ENCODE measurements at places on chromosomes 3 and 15.
A peak's percentile ranks its signal among the peaks of the same experiment; 100 is the strongest.

DNA sequence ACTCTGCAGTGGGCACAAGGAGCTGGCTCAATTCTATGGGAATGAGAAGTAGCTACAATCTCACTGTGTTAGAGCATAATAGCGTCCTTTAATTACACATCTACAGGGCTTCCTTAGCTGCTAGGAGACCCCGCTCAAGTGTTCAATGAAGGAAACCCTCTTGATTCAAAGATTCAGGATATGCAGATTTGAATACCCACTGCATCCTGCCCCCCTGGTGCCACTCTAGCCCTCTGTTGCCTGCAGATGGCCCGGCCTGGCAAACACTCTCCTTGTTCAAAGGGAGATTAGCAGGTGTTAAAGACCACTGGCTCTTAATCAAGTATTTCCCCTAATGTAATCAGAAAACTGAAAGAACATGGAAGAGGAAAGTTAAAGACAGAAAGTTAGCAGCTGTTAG is 356.6 kb downstream of the VGLL3 start:
- H3K4me3 ChIP-seq: no peak overlapping the region
- no peaks in the 10 kb centered on the region for H3K4me1 ChIP-seq
- no peak overlapping the region for H3K27ac ChIP-seq

DNA sequence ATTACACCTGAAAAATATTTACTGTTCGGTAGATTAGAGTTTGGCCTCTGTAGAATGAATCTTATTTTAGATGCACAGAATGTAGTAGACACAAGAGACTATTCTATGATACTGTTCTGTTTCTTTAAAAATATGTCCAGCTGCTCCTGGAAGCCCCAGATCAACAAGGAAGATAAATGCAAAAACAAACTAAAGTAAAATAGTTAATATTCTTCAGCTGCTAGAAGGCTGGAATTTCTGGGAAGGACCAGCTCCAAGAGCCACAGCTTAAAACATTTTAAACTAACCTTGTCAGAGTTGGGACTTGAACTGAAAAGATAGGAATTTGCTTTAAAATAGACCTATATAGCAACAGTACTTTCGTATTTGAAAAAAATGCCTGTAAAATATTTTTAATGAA is 277.9 kb downstream of the PTPRG start:
- no peak overlapping the region for H3K27ac ChIP-seq
- H3K4me3 ChIP-seq: no peak overlapping the region
- H3K4me1 ChIP-seq: no peaks in the 10 kb centered on the region
- no peaks in the 10 kb centered on the region for H3K27me3 ChIP-seq

DNA sequence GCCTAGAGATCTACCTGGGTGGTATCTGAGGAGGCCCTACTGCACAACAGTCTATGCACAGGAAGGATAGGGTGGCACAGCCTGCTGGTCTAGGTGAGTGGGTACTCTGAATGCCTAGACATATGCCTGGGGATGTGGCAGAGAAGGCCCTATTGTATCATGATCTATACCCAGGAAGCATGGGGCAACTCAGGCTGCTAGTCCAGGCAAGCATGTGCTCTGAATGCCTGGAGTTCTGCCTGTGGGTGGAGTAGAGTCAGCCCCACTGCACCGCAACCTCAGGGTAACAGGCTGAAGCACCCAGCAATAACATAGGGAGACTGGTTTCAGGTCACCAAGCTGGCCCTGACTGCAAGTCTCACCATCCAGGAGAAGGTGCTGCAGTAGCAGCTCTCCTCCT is 224.7 kb downstream of the MFSD1 start:
- H3K36me3 ChIP-seq: no peaks in the 10 kb centered on the region
- no peak overlapping the region for H3K27ac ChIP-seq
- H3K4me1 ChIP-seq: no peaks in the 10 kb centered on the region
- H3K4me3 ChIP-seq: no peak overlapping the region

DNA sequence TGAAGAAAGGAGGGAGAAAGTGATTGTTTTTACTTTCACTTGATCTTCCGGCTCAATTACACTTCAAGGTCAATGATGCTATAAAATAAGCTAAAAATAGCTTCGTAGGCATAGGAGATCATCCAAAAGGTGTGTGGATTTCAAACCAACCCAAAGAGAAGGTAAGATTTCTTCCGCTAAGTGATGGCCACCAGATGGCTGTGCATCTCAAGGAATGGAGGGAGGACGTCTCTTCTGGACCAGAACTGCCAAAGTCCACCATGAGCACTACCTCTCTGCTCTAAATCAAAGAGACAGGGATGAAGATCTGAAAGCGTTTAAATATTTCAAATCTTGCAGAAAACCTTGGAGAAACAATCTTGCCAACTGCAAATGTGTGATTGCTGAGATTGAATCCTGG is 199.1 kb upstream of the ZPLD1 start:
- no peak for DNase-seq
- no peak overlapping the region for H3K27ac ChIP-seq
- no peaks in the 10 kb centered on the region for H3K27me3 ChIP-seq
- no peak overlapping the region for H3K4me3 ChIP-seq

DNA sequence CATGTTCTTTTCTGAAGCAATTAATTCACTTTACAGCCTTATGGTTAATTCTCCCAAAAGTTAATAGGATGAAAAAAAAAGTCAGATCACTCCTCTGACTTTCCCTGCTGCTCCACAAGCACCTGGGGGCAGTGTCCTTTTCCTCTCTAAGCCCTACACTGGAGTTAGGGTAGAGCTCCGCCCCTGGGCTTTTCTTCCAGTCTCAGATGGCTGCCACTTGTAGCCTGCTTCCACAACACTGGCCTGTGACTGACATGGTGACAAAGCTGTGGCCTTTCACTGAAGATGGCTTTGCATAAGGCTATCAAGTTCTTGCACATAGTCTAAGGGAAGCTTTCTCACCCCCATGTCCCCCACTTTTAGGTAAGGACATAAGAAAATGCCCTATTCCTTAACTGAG is 1.3 kb upstream of the MON1A start:
- no peak overlapping the region for H3K27ac ChIP-seq
- DNase-seq: peak; percentile 29
- H3K4me1 ChIP-seq: no peaks in the 10 kb centered on the region
- no peak overlapping the region for H3K4me3 ChIP-seq
- no peaks in the 10 kb centered on the region for H3K27me3 ChIP-seq
